ENCODE measurements at places on chromosomes 4 and X.

DNA sequence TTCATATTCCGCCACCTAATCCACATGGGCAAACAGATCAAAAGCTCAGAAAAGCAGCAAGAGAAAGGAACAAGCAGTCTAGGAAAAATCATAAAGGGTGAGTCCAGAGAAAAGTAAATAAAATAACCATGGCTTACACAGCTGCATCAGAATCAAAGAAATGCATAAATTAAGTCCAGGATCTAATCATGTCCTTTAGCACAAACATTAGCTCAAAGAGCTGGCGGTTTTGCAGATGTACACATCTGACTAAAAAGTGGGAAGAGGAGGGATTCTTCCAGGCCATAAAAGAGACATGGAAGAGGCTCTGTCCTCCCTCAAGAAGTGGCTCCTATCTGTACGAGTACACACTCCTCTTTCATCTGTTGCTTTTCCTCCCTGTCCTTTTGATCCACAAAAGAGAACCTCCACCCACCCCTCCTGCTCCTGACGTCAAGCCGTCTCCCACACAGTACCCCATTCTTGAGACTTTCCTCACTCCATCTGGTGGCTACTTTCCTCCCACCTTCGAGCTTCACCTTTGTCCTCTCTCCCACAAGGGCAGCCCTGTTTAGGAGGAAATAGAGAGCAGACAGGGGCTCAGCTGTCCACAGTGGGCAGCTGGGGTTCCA is 92.5 kb downstream of the RASL11B start:
- no peak for DNase-seq

DNA sequence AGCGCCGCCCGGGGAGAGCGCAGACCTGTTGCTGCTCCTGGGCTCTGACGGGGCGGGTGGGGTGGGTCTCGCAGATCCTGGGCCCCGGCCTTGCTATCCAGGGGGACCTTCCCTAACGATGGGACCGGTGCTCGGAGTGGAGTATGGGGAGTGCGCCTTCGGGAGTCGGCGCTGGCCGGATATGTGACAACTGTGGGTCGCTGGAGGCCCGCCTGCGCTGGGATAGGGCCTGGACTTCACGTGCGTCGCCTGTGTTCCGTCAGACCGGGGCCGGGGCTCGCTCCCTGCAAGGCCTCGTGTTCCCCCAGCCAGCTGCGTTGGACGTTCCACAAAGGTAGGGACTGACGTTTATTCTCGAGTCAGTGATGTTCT is 1.3 kb downstream of the TBL1X start:
- no peak for DNase-seq

GRCh38 chrX:2559124-2559523 is 58.3 kb upstream of the DHRSX start:
- no peak for DNase-seq

GRCh38 chrX:150299579-150299978 is 63.5 kb upstream of the MAMLD1 start:
- DNase-seq: no peak

DNA sequence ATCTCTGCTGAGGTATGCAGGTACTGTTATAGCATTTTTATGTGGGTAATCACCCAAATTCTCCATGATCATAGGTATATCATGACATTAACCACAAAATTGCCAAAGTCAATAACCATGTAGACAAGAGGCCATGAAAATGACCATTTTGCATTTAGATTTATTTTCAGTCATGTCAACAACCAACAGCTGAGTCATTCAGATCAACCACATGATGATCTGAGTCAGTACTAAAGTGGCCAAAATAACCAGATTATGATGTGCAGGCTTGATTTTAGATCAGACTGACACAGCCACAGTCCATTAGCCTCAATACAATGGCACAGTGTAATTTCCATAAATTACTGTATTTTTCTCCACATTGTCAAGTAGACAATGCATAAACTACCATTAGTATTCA is 240.5 kb downstream of the GRIA3 start:
- DNase-seq: no peak

DNA sequence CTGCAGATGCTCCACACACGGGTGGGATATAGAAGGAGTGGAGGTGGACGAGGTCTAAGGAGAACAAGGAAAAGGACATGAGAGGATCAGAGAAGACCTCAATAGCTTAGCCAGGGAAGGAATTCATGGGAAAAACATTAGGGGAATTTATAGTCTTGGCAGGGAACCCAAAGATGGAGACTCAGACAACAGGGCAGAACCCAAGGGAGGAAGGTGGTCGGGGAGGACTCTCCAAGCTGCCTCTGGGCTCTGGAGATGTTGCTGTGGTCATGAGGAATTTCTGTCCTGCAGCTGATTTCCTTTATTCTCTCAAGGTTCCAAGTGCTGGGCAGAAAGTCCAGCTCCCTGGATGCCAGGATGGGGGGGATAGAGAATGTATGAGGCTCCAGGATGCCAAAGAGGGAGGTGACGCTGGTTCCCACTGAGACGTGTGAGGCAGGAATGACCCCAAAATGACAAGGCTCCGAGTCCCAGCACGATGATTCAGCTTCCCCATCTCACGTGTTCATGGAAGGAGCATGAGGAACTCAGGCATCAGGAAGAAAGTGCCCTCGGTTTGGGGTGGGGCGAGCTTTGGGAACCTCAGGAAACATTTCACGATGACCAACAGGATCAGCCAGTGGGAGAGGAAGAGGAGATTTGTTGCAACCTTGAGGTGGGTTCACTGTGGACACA is 57.0 kb upstream of the PPP2R3B start:
- no peak for DNase-seq

GRCh38 chr4:138851391-138852335 is 163.9 kb upstream of the NOCT start:
- DNase-seq: no peak

GRCh38 chr4:115292320-115293092 is 179.1 kb upstream of the NDST4 start:
- DNase-seq: no peak

DNA sequence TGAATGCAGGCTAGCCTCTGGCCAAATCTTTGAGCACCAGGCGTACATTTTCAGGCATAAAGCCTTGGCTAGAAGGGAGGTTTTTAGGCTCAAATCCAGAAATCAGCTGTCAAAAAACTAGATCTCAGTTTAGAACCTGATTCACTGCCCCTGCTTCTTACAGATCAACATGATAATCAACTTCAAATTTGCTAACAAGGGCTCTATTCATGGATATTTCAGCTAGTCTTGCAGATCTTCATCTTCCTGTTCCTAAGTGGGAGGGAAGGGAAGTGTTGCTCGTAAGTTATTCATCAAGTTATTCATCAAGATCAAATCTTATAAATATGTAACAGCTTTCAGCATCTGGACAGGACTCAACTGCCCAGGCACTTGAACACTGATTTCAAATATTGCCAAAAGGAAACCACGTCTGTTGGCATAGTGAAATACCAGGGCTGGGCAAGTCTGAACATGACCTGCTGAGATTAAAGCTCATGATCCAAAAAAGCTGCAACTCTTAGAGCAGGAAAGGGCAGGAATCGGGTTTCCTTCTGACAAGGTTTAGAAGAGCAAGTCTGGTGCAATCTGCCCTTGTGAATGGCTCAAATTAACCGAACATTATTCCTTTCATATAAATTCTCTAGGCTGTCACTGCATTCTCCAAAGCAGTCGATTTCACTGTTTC is 200.3 kb downstream of the PDGFC start:
- no peak for DNase-seq

DNA sequence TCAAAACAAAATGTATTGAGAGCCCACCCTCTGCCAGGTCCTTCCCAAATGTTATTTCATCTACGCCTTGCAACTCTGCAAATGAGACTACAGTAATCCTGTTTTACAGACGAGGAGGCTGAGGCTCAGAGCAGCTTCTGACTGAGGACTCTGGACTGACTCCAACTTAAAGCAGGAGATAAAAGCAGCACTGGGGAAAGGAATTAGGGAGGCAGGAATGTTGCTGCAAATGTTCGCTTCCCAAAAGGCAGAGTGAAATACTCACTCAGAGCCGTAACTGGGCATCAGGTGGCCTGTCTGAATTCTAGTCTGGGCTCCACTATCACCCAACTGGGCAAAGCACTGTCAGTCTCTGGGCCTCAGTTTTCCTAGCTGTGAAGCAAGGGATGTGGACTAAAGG is 94.7 kb upstream of the SRD5A3 start:
- no peak for DNase-seq

GRCh38 chr4:68288393-68288740 is 42.9 kb upstream of the TMPRSS11B start:
- no peak for DNase-seq

- peak; percentile 29 for DNase-seq
Observed at GRCh38 chrX:130173190-130173895, 1.6 kb downstream of the RAB33A start.

DNA sequence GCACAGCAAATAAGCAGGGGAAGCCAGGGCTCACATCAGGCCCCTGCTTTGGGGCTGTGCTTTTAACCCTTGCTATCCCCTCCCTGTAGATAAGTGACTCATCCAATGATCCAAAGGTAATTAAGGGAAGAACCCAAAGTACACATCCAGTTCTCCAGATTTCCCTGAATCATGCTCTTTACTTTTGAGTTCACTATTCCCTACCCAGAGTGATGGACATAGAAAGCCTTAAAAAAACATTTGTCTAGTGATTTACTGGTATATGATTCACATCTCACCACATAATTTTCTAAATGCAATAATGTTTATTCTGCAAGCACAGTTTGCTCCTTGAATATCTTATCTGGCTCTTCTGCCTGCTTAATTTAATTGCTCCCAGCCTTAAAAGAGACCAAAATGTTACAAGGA is 136.2 kb downstream of the PPP3CA start:
- no peak for DNase-seq

- DNase-seq: no peak
Observed at GRCh38 chrX:2483398-2484060, 17.2 kb downstream of the DHRSX start.

DNA sequence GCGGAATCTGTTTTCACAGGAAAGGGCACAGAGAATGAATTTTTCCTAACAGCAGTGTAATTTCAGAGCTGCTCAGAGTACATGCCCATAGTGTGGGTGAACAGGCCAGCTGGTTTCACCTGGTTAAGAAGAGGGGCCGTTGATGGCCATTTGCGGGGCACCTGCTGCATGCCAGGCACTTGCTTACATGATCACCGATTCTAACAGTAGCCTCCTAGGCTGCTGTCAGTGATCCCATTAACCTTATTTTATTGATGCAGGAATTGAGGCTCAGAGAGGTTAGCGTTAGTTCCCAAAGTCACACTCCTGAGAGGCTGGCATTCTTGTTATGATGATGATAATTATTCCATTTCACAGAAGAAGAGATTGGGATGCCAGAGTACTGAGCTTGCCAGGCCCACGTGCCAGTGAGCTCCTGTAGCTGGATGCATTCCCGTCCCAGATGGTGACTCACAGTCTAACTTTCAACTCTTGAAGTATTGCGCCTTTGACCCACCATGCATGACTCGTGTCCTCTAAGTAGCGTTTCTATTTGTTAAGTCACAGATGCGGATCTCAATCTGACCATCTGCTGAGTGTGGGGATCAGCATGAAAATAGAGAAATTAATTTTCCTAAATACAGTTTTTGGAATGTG is 76.5 kb downstream of the PSAPL1 start:
- no peak for DNase-seq

GRCh38 chr4:154001193-154001592 is 212.3 kb upstream of the SFRP2 start:
- DNase-seq: no peak

- no peak for DNase-seq
Observed at GRCh38 chr4:147123146-147123545, 177.5 kb upstream of the TTC29 start.

GRCh38 chr4:165384598-165384997 is 5.8 kb downstream of the CPE start:
- no peak for DNase-seq

DNA sequence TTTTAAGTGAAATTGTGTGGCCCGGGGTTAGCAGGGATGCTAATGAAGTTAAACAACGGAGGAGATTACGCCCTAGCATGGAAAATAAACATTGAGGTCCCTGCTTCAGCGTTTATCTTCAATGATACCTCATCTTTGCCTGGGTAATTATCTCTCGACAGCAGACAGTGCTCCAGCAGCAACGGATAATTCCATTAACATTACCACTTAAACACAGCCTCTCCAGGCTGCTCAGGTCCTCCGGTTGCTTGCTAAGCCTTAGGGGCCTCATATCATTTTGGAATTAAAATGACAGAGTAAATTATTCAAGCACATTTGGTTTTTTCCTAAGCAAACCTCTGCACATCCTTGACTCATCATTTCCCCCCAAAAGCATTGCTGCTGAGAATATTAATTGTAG is 281.5 kb upstream of the KLF3 start:
- no peak for DNase-seq

- no peak for DNase-seq
Observed at GRCh38 chr4:3202836-3203820, 45.8 kb upstream of the MSANTD1 start.

DNA sequence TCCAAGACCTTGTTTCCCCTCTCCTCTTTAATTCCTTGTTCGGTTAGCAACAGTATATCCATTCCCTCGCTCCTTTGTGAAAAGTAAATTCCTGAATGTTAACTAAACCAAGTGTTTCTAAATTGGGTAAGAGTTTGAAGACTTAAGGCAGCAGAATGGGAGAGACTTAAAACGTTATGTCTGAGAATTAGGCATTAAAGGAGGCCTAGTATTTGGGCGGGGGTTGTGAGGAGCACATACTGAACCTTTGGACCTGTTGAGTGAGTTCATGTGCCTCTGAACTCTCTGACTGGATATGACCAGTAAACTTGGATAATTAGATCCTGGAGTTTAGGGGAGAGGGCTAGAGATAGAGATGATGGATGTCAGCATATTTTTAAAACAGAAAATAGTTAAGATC is 1.2 kb downstream of the MSMO1 start:
- DNase-seq: no peak

DNA sequence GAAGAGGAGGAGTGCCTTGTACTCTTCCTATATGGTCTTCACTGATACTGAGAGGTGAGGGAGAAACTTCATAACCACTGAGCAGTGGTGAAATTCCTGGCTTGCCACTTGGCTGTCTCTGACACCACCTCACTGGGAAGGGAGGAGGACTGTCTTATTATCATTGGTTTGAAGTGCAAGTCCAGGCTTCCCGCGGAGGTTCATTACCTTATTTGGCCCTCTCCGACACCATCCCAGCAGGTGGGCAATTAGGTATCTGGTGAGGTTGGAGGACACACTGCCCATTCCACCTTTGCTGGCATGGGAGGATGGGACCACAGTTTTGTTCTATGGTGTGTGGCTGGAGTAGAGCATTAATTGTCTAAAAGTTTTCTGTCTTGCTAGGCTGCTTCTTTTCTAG is 206.1 kb downstream of the LHFPL1 start:
- DNase-seq: no peak

All from omental fat pad (tissue), 4 donors.